ENCODE measurements at places on chromosomes 1 and 21. TPM values are rescaled to one million over a fixed set of nuclear protein-coding genes. Genes with fewer than 3 reads are reported as not detected.
A peak's percentile ranks its signal among the peaks of the same experiment; 100 is the strongest.

DNA sequence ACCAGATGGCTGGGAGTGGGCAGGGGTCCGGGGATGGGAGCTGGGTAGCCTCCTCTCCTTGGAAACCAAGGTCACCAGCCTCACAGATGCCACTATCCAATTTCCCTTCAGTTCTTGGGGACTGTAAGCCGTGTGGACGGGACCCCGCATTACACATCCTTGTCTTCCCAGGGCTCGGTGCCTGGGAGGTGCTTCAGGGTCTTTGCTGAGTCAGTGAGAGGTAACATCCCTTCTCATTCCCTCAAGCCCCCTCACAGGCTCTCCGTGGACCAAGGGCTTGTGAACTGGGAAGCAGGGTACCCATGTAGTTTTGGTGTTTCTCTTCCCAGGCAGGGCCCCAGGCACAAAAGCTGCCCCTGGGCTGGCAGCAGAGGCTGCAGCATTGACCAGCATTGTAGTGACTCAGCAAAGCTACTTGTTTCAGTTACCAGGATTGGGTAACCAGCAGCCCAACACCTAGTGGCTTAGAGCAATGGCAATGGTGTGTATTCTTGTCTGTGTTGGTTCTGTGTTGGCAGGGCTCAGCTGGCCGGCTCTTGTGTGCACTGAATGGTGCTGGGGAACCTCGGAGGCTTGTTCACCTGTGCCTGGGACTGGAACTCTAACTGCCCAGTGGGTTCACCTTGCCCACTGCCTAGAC, 24.6 kb upstream of the PCBP3 start:
- H3K4me3 ChIP-seq: no peak overlapping the region
- no peaks in the 10 kb centered on the region for H3K36me3 ChIP-seq
- DNase-seq: no peak
- peaks cover 27% of the 10 kb centered on the region for H3K4me1 ChIP-seq
- no peaks in the 10 kb centered on the region for H3K27me3 ChIP-seq

STPG1 gene
- 7.2 TPM for total RNA-seq

VASH2 gene
- 4.3 TPM for total RNA-seq

GRCh38 chr1:1024149-1024770, 4.3 kb downstream of the AGRN start:
- H3K27me3 ChIP-seq: no peaks in the 10 kb centered on the region
- no peak for DNase-seq
- peak overlapping the region; percentile 67 for H3K27ac ChIP-seq
- no peak overlapping the region for H3K4me3 ChIP-seq
- H3K36me3 ChIP-seq: peaks cover 7% of the 10 kb centered on the region

DNA sequence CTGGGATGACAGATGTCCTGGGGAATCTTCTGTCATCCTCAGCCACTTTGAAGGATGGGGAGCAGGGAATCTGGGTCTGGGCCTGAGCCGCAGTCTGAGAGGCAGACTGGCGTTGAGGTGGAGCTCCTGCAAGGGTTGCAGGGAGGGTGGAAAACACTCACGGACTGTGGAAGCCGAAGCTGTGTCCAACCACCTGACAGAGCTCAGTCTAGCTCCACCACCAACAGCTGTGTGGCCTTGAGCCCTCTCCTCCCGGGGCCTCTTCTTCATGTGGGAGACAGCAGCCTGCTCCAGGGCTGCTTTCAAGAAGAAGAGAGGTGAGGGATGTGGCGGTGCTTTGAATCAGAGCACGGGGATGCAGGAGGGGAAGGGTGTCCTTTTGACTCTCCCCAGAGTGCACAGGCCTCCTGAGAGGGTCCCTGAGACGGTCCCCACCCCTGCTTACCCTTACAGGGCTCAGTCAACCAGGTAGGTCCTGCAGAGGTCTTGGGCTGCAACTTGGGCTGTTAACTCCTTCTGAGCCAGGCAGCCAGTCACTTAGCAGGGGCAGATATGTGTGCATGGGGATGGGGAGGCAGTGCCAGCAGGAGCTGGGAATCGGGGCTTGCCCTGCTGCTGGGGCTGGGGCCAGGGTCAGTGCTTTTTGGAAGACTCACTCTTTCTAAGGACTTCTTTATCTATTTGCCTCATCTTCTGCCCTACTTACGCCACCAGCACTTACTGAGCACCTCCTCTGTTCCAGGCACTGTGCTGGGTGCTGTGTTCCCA, 216.3 kb downstream of the PTPRU start:
- no peaks in the 10 kb centered on the region for H3K36me3 ChIP-seq
- DNase-seq: no peak
- H3K27ac ChIP-seq: no peak overlapping the region
- no peaks in the 10 kb centered on the region for H3K27me3 ChIP-seq
- H3K4me3 ChIP-seq: no peak overlapping the region

- no peak overlapping the region for H3K4me3 ChIP-seq
- H3K27me3 ChIP-seq: no peaks in the 10 kb centered on the region
- no peaks in the 10 kb centered on the region for H3K36me3 ChIP-seq
- H3K27ac ChIP-seq: peak overlapping the region; percentile 63
Measured at GRCh38 chr1:39110882-39111281, 84.7 kb downstream of the NDUFS5 start.

PRAMEF26 gene
- not detected for total RNA-seq

GRCh38 chr1:84539972-84540371, 33.6 kb upstream of the GNG5 start:
- no peaks in the 10 kb centered on the region for H3K36me3 ChIP-seq
- H3K27me3 ChIP-seq: no peaks in the 10 kb centered on the region
- DNase-seq: peak; percentile 11
- H3K27ac ChIP-seq: no peak overlapping the region

ZNF683 gene
- not detected for total RNA-seq

NTMT2 gene
- total RNA-seq: not detected

GRCh38 chr1:22613572-22613918, 22.9 kb upstream of the C1QA start:
- H3K4me3 ChIP-seq: no peak overlapping the region
- no peak for DNase-seq
- no peaks in the 10 kb centered on the region for H3K4me1 ChIP-seq
- no peaks in the 10 kb centered on the region for H3K36me3 ChIP-seq
- H3K27me3 ChIP-seq: peaks cover 87% of the 10 kb centered on the region

PTAFR gene
- 0.11 TPM for total RNA-seq

FAM89A gene
- total RNA-seq: 12.1 TPM

- no peak overlapping the region for H3K4me3 ChIP-seq
- H3K27ac ChIP-seq: no peak overlapping the region
Measured at GRCh38 chr1:39354572-39354971, 136.9 kb upstream of the BMP8A start.

GRCh38 chr21:42545745-42546144, 32.1 kb downstream of the SLC37A1 start:
- no peak for DNase-seq
- no peaks in the 10 kb centered on the region for H3K4me1 ChIP-seq
- no peak overlapping the region for H3K4me3 ChIP-seq

EDN2 gene
- not detected for total RNA-seq

LRRC39 gene
- total RNA-seq: 0.81 TPM

DNA sequence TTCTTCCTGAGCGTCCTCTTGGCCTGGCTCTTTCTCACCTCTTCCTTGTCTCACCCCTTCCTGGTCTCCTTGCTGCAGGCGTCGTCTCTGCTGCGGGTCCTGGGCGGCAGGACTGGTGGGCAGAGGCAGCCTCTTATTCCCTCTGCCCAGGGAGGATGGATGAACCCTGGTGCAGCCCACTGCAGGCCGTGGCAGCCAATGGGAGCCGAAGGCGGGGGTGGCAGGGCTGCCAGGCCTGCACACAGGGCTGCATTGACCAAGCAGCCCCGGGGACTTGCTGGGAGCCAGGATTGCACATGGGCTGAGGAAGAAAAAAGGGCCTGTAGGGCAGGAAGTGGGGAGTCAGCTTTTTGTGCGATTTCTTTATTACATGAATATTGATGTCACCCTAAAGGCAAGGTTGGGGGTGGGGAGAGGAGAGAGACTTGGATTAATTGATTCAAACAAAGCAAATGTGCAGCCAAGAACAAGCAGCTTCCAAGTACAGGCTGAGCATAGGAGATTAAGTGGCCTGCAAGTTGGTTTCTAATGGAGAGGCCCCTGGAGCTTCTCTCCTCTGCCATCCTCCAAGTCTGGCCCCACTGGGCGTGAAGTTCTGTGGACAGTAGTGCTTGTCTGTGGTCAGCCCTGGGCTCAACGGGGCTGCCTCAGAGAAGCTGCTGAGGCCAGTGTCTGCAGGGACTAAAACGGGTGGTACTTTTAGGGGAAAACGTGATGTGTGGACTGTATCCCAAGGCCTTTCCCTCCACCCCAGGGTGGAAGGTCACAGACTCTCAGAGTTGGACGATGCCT, at the start of gene S100B:
Gene S100B, minus strand, starts transcription at position 108 of the 792 bp plus-strand sequence. CDS start 2,667 bp downstream, outside the sequence.
- H3K4me3 ChIP-seq: no peak within 1 kb of the TSS
- peaks cover 8% of the 10 kb centered on the region for H3K4me1 ChIP-seq
- H3K36me3 ChIP-seq: no peaks in the 10 kb centered on the region
- H3K27me3 ChIP-seq: no peaks in the 10 kb centered on the region

C1orf116 gene
- total RNA-seq: 0.09 TPM

TAS1R3 gene
- total RNA-seq: 0.39 TPM

GRCh38 chr1:214862421-214862820, 220.1 kb upstream of the KCNK2 start:
- H3K27me3 ChIP-seq: peaks cover 67% of the 10 kb centered on the region
- no peak for DNase-seq
- no peak overlapping the region for H3K27ac ChIP-seq
- H3K4me1 ChIP-seq: no peaks in the 10 kb centered on the region

NTRK1 gene
- total RNA-seq: 3.6 TPM

- no peak overlapping the region for H3K4me3 ChIP-seq
- no peak for DNase-seq
- no peaks in the 10 kb centered on the region for H3K36me3 ChIP-seq
- peaks cover 16% of the 10 kb centered on the region for H3K27me3 ChIP-seq
- no peaks in the 10 kb centered on the region for H3K4me1 ChIP-seq
- H3K27ac ChIP-seq: no peak overlapping the region
Measured at GRCh38 chr1:224933584-224933983, 4.1 kb downstream of the DNAH14 start.

- H3K36me3 ChIP-seq: no peaks in the 10 kb centered on the region
- no peak overlapping the region for H3K27ac ChIP-seq
- H3K27me3 ChIP-seq: no peaks in the 10 kb centered on the region
- no peaks in the 10 kb centered on the region for H3K4me1 ChIP-seq
- DNase-seq: no peak
- no peak overlapping the region for H3K4me3 ChIP-seq
Measured at GRCh38 chr1:7371926-7372325, 399.2 kb upstream of the VAMP3 start.

- peaks cover 8% of the 10 kb centered on the region for H3K36me3 ChIP-seq
- no peak overlapping the region for H3K27ac ChIP-seq
- no peaks in the 10 kb centered on the region for H3K4me1 ChIP-seq
Measured at GRCh38 chr1:26482921-26483320, 10.7 kb downstream of the HMGN2 start.

NPHS2 gene
- not detected for total RNA-seq

DNA sequence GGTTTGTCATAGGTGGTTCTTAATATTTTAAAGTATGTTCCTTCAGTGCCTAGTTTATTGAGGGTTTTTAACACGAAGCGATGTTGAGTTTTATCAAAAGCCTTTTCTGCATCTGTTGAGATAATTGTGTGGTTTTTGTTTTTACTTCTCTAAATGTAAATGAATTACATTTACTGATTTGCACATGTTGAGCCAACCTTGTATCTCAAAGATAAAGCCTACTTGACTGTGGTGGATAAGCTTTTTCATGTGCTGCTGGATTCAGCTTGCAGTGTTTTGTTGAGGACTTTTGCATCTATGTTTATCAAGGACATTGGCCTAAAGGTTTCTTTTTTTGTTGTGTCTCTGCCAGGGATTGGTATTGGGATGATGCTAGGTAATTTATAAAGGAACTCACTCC, 142.5 kb downstream of the PRDM2 start:
- H3K36me3 ChIP-seq: no peaks in the 10 kb centered on the region
- no peak overlapping the region for H3K4me3 ChIP-seq
- H3K27ac ChIP-seq: peak overlapping the region; percentile 10
- no peaks in the 10 kb centered on the region for H3K27me3 ChIP-seq
- no peak for DNase-seq

- no peaks in the 10 kb centered on the region for H3K27me3 ChIP-seq
- no peak overlapping the region for H3K27ac ChIP-seq
- no peak overlapping the region for H3K4me3 ChIP-seq
- no peaks in the 10 kb centered on the region for H3K4me1 ChIP-seq
Measured at GRCh38 chr1:200912737-200913407, 18.2 kb downstream of the INAVA start.

ZYG11A gene
- 0.31 TPM for total RNA-seq

GRCh38 chr1:40079774-40080400, 17.2 kb downstream of the PPT1 start:
- no peaks in the 10 kb centered on the region for H3K27me3 ChIP-seq
- no peak for DNase-seq
- no peaks in the 10 kb centered on the region for H3K4me1 ChIP-seq

ASPM gene
- total RNA-seq: 72.2 TPM

KRTAP19-3 gene
- total RNA-seq: not detected

AMY2A gene
- not detected for total RNA-seq

GRCh38 chr1:163063610-163064009, 5.6 kb upstream of the RGS4 start:
- no peak overlapping the region for H3K4me3 ChIP-seq
- no peak for DNase-seq
- H3K27ac ChIP-seq: no peak overlapping the region
- H3K27me3 ChIP-seq: no peaks in the 10 kb centered on the region

CDK18 gene
- total RNA-seq: 9.2 TPM

DNA sequence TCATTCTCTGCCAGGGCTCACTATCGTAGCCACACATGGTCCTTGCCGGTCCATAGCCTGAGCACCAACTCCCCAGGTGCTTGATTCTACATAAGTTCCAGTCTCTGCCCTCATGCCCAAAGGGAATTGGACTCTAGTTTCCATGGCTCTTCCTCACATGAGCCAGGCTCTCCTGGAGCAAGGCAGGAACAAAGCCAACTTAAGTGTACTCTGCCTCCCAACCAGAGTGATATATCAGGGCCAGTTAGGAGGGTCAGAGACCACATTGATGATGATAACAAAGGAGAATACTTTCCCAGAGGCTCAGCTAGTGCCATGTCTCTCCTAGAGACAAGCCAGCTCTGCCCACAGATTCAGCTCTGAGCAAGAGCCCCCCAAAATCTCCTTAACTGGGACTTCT, 70.9 kb downstream of the ERI3 start:
- H3K4me3 ChIP-seq: no peak overlapping the region
- DNase-seq: no peak
- H3K27ac ChIP-seq: no peak overlapping the region

GRCh38 chr1:223419561-223419960, 26.3 kb downstream of the CCDC185 start:
- DNase-seq: no peak
- H3K27ac ChIP-seq: no peak overlapping the region
- no peaks in the 10 kb centered on the region for H3K4me1 ChIP-seq
- H3K4me3 ChIP-seq: no peak overlapping the region
- H3K36me3 ChIP-seq: no peaks in the 10 kb centered on the region

ETNK2 gene
- total RNA-seq: 8.3 TPM

OR2L5 gene
- not detected for total RNA-seq

All from A673 (cell line).